ENCODE measurements at places on chromosomes 3 and 15.

DNA sequence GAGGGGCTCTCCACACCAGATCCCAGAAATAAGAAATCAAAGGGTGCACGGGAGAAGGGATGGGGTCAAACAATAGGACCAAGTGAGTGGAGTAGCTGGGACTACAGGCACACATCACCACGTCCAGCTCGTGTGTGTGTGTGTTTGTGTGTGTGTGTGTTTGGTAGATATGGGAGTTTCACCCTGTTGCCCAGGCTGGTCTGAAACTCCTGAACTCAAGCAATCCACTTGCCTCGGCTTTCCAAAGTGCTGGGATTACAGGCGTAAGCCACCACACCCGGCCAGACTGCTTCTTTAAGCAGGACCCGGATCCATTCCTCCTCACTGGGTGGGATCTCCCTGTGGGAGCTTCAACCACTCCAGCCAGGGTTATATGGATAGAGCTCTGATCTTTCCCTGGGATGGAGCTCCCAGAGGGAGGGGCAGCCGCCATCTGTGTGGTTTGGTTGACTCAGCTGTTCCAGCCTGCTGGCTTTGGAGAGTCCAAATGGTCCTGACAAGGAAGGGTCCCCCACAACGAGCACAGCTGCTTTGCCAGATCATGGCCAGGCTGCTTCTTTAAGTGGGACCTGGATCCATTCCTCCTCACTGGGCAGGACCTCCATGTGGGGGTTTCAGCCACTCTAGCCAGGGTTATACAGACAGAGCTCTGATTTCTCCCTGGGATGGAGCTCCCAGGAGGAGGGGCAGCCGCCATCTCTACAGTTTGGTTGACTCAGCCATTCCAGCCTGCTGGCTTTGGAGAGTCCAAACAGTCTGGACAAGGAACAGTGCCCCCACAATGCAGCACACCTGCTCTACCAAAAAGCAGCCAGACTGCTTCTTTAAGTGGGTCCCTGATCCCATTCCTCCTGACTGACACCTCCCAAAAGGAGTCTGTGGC lies 9.1 kb upstream of the AVEN start:
- DNase-seq, result peak; percentile 30

GRCh38 chr3:196220991-196221390 lies 4.7 kb downstream of the SLC51A start:
- DNase-seq, result no peak

GRCh38 chr3:16253601-16254000 lies 11.1 kb downstream of the DPH3 start:
- DNase-seq, result no peak

DNA sequence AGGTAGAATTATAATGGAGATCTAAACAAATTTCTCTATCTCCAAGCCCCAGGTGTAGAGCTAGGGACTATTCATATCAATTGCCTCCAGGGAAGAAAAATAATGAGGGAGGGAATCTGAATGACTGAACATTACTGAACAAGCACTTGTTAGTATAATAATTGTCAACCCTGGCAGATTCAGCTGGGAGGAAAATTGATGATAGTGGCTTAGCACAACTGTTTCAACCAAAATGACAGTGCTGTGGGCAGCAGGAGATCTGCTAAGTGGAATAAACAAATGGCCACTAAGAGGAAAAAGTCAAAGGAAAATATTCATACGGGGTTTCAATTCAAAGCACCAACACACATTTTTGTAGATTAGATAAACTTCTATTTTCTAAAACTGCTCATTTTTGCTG lies 294.9 kb upstream of the ZNF385D start:
- no peak for DNase-seq

GRCh38 chr3:177333533-177334520 lies 136.5 kb upstream of the TBL1XR1 start:
- DNase-seq, result no peak

- DNase-seq, result no peak
Measured at GRCh38 chr3:117706756-117707155, 997.2 kb downstream of the TUSC7 start.

DNA sequence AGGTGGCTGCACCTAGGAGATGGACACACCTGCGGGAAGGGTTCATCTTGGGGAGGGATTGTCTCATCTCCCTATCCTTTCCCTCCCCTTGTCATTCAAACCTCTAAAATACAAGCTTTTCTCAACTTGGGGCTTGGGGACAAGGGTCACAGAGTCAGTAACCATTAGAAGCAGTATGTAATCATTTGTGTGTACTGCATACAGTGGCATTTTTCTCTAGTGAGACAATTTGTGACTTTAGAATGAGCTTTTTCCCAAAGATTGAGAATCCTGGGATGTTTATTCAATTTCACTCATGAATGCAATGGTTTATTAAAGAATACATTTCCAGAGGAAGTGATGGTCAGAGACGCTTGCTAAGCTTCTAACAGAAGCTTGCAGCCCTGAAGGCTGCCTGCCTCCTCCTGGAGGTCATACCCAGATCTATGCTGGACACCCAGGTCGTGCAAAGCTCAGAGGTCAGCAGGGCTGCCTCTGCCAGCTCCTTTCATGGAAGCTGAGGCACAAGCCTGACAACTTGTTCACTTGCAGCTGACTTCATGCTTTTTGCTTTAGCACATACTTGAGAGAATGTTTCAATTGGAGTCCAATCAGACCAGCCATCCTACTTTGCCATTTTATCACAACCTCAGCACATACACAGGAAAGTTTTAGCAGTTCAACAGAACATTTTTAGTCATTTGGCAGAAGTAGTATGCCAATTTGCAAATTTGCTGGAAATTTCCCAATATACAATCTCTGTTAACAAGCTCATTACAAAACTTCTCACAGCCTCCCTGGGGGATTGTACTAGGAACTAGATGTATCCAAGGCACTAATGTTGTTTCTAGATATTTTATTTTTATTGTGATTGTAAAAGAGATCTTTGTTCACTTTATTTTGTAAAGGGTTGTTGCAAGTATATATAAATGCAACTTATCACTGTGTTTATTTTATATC lies 25.6 kb upstream of the ALDH1L1 start:
- DNase-seq, result no peak

GRCh38 chr3:50515565-50516439 lies 12.4 kb upstream of the CACNA2D2 start:
- no peak for DNase-seq

Measured in kidney tubule cell (primary cell).